ENCODE measurements at places on chromosomes 3 and 15.

GRCh38 chr3:78988324-78988723 is 779.5 kb downstream of the ROBO1 start:
- DNase-seq = no peak

GRCh38 chr3:99023590-99024192 is 122.2 kb upstream of the DCBLD2 start:
- no peak for DNase-seq

DNA sequence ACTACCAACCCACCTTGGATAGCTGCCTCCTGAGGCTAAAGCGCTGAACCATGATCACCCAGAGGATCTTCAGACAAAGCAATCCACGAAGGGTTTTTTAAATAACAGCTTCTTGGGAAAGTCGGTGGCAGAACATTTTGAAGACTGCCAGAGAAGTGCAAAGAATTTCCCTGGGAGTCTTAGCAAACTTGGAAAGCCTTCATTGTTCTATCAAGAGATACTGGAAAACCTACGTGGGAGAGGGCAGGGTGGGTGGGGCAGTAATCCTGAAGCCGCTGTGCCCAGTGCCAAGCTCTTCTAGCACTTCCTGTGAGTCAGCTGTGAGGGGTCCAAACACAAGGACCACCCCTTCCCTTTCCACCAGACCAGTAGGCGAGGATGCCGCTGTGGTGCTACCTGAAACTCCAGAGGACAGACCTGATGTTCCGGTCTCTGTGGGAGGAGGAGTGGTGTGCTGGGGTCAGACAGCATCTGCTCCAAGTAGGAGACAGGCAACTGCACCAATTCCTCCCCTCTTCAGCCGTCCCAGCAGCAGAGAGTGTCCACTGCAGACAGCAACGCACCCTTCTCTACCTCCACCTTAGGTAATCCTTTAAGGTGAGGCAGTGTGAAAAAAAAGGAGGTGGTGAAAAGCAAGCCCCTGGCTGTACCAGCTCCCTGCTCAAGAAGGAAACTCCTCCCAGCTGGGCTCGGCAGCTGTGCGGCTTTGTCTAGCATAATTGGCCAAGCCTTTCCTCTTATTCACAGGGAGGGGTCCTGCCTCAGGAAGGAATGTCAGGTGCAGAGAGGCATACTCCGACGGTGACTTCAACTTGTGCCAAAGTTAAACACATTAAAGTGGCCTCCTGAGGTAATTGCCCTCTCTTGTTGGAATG is 99.0 kb downstream of the TMCC1 start:
- DNase-seq = no peak

DNA sequence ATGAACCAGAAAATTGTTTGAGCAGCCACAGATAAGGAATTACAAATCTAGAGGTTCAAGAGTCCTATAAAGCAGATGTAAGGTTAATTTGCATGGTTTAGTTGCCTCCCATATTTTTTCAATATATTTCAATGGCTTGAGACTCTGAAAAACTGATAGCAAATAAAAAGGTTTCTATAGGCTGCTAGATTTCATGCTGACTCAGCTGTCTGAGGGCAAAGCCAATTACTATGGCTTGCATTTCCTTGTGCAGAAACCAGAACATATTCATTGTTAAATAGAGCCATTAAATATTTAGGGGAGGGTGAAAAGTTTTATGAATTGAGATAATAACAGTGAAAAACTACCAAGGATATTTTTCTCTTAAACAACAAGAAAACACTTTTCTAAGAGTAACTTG is 278.1 kb upstream of the CADM2 start:
- no peak for DNase-seq

DNA sequence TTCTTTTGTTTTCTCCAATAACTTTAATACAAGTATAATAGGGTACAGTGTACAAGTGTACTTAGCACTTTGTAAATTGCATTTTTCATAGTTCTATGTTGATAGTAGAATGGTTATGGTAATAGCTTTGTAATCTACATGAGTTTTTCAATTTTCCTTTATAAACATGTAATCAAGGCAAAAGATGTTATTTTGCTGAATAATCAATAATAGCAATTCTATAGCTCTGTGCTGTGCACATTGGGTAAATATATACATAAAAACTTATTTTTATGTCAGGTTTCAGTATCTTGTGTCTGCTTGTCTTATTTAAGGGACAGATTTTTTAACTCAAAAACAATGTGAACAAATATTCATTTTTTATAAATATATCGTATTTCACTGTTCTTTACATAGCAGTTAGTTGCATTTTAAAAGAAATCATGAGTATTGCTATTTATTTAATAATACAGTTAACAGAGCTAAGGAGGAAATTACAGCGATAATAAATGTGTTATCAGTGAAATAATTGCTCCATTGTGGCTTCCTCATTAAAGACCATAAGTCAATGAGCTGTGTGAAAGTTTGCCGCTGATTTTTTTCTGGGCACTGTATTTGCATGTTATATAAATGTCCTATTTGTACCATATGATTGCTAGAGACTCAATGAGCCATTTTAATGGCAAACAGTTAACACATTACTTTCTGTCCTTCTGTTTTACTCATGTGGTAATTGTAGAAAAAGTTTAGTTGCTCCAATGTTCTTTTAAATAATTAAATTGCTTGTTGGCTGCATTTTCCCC is 214.6 kb upstream of the STAC start:
- no peak for DNase-seq

DNA sequence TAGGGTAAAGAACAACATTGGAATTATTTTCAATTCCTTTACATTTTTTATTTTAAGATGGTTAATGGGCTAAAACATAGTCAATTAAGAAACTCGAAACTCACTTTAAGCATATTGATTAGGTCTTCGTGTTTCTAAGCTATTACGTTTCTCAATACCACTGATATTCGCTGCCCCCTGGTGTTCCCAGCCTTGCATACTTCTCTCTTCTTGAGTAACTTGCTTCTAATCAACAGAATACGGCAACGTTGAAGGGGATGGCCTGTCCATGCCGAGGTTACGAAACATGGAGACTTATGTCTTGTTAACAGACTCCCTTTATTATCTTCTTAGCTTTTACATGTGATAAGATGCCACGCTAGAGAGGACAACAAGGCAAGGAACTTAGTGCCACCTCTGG is 43.6 kb downstream of the ROBO1 start:
- no peak for DNase-seq

DNA sequence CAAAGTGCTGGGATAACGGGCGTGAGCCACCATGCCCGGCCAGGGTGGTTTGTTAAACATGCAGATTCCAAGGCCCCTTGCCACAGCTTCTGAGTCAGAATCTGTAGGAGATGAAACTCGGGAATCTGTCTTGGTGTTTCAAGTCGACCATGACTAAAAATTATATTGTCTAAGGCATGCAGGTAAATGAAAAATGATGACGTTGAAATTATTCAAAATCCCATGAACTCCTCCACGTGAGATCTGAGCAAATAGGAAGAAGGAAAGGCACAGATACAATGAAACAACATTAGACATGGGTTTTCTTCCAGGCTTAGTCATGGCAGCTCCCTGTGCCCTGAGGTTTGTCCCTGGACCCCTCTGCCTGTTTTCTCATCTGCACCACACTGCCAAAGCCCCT is 172.0 kb upstream of the CMC1 start:
- no peak for DNase-seq

GRCh38 chr3:15326037-15326436 is 6.3 kb downstream of the SH3BP5 start:
- DNase-seq = no peak

DNA sequence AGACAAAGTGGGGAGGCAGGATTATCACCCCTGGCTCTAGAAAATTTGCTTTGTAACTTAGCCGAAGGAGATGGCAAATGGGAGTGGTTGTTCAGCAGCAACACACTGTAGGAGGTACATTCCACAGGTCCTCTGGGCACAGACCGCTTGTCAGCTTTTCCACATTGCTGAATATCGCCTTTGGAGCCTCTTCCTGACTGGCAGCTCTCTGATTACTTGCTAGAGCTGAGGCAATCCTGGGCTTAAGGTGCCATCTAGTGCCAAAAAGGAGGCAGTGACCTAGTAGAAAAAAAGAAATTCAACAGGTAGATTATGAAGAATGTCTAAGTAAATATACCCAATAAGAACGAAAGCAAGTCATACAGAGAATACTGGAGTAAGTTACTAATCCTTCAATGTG is 13.1 kb upstream of the SCN5A start:
- no peak for DNase-seq

Data from coronary artery (tissue), 2 donors.